ENCODE measurements at places on chromosomes 2 and 18.

- no peak for DNase-seq
These were observed 8.1 kb downstream of the LRP2 start for GRCh38 chr2:169354244-169354643.

- no peak for DNase-seq
These were observed 41.5 kb downstream of the SCTR start for GRCh38 chr2:119482481-119483394.

DNA sequence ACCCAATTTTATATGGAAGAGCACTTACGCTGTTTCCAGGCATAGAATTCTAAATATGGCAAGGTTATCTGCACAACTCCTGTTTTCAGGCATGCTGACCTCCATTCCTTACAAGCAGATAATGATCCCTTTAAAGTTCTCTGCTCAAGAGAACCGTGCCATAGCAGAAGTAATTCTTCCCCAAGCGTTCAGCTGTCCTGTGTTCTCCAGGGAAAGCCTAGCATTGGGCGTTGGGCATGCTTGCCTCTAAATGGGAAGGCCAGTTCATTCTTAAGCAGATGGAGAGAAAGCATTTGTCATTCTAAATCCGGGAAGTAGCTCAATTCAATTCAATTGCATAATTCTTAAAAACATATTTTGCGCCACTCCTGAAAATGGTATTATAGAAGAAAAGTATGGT, 55.7 kb upstream of the EML4 start:
- no peak for DNase-seq

- DNase-seq, result no peak
These were observed 91.7 kb downstream of the MDH1 start for GRCh38 chr2:63680455-63680854.

GRCh38 chr2:108215794-108216211, 24.0 kb upstream of the SULT1C3 start:
- DNase-seq, result peak; percentile 31

- no peak for DNase-seq
These were observed 4.4 kb downstream of the GCKR start for GRCh38 chr2:27501042-27501441.

DNA sequence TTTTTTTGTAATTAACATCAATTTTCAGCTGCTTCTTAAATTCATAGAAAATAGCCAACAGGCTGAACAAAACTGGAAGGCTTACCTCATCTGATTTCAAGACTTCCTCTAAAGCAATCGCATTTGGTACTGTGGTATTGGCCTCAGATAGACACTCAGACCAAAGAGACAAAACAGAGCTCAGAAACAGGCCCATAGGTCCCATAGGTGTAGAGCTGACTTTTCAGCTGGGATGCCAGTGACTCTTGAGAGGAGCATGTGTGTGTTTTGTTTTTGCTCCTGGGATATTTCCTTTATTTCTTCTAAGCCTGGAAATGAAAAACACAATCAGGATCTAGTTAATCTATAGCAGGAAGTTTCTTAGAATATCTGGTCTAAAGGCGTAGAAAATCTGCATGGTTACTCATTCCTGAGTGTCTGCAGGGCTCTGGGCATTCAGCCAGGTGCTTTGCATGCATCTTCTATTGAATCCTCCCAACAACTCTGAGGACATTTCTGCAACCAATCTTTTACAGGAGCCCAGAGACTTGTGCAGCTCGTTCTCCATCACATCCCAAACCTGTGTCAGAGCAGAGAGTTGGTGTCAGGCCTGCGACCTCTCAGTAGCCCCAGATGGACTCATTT, 190.8 kb downstream of the RTP5 start:
- no peak for DNase-seq

DNA sequence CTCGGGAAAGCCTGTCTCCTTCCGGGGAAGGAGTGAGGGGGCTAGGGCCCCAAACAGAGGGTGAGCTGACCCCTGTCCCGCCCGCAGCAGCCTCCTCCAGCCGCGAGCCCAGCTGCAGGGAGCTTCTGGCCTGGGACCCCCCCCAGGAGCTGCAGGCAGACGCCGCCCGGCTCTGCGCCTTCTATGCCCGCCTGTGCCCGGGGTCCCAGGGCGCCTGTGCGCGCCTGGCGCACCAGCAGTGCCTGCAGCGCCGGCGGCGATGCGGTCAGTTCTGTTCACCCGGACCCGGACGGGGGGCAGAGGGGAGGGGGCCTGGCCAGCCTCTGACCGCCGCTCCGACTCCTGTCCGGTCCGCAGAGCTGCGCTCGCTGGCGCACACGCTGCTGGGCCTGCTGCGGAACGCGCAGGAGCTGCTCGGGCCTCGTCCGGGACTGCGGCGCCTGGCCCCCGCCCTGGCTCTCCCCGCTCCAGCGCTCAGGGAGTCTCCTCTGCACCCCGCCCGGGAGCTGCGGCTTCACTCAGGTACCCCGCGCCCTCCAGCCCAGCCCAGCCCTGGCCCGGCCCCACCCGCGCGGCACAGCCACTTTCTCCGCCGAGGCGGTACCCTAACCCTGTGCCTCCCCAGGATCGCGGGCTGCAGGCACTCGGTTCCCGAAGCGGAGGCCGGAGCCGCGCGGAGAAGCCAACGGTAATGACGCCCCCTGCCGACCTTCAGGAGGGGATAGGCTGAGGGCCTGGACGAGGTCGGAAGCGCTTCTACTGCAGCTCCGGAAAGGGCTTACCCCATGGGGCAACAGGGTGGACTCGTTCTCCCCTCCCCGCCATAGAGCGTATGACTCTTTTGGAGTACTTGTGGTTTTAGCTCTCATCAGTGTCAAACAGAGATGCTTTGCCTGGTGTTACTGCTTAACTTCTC, 2.0 kb upstream of the CHRND start:
- no peak for DNase-seq

GRCh38 chr2:20961858-20962257, 82.0 kb downstream of the APOB start:
- no peak for DNase-seq

GRCh38 chr2:26184121-26184520, 11.2 kb downstream of the GAREM2 start:
- DNase-seq, result no peak

DNA sequence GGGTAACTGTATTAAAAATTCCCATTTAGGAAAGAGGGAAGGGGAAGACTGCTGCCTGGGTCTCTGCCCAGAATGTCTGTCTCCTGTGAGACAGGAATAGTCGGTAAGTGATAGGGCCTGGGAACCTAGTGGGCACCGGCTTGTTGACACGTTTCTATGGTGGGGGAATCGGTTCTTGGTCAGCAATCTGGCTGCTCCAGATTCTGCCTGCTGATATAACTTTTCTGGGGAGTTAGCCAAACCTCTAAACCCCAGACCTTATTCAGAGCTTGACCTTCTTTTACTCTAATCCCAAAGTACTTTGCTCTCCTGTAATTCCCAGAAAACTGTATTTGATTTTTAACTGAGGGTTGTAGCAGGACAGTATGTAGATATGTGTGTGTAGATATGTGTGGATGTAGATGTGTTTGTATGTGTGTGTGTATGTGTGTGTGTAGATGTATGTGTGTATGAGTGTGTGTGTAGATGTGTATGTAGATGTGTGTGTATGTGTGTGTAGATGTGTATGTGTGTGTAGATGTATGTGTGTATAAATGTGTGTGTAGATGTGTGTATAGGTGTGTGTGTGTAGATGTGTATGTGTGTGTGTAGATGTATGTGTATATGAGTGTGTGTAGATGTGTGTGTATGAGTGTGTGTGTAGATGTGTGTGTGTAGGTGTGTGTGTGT, 61.8 kb upstream of the TXNDC2 start:
- DNase-seq, result no peak

DNA sequence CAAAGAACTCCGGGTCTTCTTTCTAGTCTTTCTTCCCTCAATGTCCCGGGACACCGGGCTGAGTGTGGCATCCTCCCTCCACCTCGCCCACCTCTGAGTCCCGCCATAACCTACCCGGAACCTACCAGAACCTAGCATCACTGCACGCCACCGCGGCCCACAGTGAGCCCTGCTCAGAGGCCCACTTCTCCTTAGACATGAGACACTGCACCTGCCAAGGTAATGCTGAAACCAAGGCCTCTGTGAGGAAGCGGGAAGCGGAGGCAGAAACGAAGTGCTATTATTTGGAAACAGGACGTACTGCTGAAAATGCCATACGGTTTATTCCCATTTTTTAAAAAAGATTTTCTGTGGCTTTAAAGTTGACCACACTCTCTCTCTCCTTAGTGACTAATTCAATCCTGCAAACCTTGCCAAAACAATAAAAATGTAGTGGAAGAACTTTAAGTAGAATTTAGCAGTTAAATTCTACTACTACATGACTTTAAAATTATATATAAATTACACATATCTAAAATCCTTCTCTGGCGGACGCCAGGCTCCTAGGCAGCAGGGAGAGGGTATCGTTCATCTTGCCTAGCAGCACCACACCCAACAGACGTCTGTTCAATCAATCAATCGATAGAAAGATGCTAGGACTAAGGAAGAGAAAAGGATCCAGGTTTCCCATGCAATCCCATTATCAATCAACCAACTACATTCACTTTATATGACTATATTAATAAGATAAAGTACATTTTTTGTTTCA, 82.0 kb downstream of the ZNF516 start:
- DNase-seq, result no peak

DNA sequence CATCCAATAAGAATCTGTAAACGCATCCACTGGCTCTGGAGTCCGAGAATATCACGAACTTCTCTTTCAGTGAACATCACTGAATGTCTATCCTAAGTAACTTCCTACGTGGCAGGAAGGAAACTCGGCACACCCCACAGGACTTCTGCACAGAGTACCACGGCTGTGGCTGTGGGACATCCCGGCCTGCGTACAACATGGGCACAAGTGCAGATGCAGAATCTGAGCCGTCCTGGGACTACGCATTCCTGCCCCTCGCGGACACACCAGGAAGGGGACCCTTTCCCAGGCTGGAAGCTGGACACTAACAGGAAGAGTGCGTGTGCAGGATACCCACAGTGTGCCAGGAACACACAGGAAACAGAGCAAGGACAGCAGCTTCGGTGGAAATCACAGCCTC, 60.6 kb downstream of the ZNF516 start:
- no peak for DNase-seq

DNA sequence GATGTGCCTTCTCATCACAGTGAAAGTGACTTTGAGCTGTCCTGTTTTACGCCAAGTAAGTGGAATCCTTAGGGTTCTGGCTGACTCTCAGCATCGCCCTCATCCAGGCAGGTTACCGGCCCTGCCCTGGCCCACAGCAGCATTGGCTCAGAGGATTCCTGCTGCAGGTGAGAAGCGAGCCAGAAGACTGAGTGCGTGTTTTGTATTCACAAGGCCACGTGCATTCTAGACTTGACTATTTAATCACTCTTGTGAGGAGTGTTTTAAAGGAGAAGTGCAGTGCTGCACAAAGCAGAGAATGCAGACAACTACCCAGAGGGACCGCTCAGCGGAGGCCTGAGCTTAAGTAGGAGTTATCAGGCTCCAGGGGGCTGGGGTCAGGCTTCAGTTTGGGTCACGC, 48.3 kb downstream of the LAMA3 start:
- no peak for DNase-seq

DNA sequence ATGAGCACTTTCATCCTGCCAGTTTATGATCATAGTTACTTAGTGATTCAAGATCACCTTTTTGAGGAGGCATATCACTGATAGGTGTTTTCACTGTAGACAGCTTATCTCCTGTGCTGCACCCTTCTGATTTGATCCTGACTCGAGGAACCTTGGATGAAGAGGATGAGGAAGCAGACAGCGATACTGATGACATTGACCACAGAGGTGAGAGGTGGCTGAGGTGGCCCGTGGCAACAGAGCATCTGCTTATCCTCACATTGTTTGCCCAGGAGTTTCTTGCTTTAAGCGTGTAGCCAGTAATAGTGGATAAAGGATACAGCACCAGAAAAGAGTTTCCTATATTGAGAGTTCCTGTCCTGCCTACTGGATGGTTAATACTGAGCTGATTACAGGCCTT, 15.7 kb downstream of the SUPT7L start:
- no peak for DNase-seq

- no peak for DNase-seq
These were observed 29.6 kb downstream of the MREG start for GRCh38 chr2:215983581-215984351.

DNA sequence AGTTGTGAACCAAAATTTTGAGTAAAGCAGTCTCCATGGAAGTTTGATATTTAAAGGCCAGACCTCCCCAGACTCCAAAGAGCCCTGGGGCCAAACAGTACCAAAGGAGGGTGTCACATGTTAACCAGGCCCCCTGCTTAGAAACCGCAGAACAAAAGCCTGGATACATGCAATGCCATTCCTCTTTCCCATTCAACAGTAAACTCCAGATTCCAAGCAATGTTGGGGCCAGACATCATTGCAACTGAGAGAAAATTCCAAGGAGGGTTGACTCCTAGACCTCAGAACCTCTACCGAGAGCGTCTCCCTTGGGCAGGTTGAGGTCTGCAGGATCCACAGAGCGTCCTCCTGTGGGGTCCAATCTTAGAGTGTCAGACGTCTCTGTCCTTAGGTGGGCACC, 404.4 kb upstream of the SYT4 start:
- DNase-seq, result no peak

DNA sequence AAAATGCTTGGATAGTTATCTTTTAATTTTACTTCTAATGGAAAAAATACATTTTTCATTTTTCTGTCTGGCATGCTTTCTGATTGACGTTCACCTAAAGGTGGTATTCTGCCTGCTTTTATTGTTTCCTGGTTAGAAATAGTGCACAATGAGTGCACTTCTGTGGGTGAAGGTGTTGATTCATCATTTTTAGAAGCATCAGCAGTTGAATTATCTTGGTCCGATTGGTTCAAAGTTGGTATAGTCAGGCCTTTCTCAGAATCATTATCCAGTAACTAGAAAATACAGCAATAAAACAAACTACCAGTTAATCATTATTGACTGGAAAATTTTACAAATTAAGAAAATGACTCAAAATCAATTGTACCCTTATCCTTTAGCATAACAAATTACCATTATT, 84.5 kb downstream of the STRADB start:
- DNase-seq, result no peak

DNA sequence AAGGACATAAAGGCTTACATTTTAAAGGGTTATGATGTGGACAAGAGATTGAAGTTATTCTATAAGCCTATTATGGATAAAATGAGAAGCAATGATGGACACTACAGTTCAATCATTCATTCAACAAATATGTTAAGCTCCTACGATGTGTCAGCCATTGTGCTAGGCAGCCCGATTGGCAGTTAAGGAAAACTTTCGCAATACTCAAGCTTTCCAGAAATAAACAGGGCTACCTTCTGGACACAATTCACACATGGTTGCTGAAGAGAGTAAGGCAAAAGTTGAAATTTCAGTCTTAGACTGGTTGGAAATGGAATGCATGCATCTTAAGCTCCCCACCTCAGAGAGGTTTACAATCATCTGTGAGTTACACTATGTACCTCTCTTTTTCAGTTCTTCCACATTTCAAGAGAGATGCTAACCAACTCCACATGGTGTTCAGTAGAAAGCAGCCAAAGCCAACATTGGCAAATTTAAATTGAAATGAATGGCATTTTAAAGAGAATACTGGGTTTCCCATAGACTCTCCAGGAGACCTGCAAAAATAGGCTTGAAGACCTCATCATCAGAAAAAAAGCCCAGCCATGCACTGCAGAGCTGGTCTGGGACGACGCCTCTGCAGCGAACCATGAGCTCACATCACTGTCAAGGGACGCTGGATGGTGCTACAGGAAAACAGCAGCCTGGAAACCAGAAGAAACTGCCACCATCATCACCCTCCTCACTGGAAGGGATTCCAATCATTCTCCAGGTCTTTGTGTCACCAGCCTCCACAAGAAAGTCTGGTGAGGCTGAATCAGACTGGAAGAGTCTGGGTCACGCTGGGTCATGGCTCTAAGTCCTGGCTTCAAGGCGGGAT, 276.3 kb downstream of the AFF3 start:
- DNase-seq, result no peak

GRCh38 chr2:113974727-113975126, 84.8 kb downstream of the ACTR3 start:
- peak; percentile 85 for DNase-seq

GRCh38 chr18:72160510-72161445, 383.4 kb downstream of the CBLN2 start:
- DNase-seq, result no peak

Measured in NCI-H446 treated with DMSO at 0.1 percent for 48 hours (cell line).